D721Med (cell line): ENCODE measurements at places on chromosomes 6 and 20.
A peak's percentile ranks its signal among the peaks of the same experiment; 100 is the strongest.

DNA sequence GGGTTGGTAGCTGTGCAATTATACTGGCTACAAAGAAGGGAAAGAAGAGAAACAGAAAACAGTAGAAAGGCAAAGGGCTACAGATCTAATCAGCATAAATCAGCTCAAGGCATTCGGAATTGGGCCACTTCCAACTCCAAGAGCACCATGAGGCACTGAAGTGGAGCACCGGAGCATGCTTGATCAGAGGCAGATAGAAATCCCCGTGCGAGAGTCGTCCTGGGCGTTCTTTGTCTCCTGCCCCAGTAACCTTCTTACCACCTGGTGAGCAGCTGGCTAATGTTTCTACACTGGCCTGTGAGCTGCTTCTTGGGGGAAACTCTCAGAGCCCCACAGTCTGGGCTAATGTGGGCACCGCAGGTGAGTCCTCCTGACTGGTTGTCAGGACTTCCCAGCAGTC lies 16.7 kb downstream of the NEDD9 start:
- no peak for DNase-seq

DNA sequence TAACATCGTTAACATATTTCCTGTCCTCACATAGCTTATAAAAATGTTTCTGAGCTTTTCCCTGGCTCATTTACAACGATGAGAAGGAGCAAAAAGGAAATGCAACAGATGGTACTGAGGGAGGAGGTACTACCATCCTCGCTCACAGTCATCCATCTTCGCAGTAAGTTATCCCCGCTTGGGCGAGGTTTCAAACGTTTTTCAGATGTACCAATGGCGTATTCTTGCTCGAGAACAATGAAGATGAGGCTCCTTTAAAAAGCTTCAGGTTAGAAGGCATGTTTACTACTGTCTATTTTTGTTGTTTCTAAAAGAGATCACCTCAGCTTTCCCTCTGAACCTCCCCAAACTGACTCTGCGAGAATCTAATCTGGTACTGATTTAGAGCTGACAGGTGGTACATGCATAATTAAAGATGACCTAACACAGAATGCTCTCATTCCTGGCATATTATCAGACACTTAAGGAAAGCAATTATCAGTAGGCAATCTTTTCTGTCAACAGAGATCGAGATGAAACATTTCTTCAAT lies 178.7 kb downstream of the GJA10 start:
- no peak for DNase-seq

DNA sequence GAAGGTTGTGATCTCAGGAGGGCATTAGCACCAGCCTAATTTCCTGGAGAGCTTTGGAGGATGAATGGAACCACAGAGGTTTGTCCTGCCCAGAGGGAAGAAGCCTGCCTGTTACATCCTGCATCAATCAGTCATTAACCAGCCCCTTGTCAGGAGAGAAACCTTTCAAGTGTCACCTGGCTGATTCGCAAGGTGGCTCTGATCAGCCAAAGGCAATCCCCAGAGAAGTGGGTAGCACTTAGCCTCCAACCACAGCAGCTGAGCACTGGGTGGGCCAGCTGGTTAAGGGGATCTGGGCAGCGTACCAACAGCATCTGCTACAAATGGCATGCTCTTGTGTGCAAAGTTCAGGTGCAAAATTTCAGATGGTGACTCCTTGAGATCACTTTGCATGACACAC lies 26.9 kb downstream of the ANKEF1 start:
- no peak for DNase-seq

DNA sequence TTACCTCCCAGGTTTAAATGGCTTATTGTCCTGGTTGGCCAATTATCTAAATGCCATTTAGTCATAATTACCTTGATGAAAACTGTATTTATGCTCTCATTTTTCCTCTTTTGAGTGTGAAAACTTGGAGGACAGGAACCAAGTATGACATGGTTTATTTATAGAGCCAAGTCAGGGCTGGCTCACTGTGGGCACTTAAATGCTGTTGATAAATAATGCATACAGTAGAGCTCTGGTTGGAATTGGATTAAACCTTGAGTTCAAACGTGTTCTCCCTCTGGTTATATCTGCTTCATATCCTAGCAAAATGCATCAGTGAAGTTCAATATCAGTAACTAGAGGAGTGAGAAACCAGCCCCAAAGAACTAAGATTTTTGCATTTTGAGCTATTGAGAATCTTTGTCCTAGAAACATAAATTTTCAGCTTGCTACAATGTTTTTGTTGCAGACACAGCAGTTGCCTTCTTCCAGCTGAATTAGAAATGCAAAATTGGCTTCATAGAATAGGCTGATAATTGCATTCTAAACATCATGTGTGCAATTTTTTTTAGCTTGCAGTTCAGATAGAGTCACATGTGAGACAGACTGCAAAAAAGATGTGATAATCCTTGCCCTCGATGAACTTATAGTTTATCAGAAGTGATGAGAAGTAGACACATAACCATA lies 255.8 kb downstream of the BTBD3 start:
- no peak for DNase-seq

- no peak for DNase-seq
Measured at GRCh38 chr6:168834801-168835200, 393.8 kb downstream of the SMOC2 start.

- DNase-seq: no peak
Measured at GRCh38 chr6:125198398-125198937, 44.9 kb downstream of the TPD52L1 start.

GRCh38 chr20:31822421-31823330 lies 3.5 kb downstream of the MYLK2 start:
- peak; percentile 82 for DNase-seq

DNA sequence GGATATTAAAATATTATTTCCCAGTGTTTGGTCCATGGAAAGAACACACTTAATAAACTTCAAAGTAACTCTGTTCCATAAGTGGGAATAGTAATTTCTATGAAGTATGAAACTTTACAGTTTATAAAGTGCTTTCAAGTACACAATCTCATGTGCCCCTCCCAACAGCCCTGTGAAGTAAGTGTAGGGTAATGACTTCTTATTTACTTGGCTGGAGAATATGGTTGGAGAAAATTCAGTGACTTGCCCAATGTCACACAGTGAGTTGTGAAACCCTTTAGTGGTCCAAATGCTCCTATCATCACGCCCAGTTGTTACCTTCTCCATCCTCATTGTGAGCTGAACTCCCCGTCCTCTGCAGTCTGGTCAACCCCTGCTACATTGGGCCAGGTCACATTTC lies 141.2 kb downstream of the PDE7B start:
- DNase-seq: no peak

DNA sequence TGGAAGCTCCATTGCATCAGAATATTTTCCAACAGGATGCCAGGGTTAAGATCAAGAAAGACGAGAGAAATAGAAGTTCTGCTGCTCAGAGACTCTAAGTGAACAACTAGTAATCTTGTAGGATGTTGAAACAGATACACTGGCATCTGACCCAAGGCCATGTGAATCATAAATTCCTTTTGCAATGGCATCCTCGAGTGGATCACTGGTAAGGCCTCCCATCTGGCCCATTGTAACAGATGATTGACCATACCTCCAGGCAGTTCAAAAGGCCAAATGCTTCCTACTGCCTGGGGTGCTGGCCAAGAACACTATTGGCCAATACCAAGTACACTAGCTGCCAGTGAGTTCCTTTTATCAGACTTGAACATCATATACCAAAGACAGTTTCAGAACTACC lies 9.9 kb upstream of the SLC17A3 start:
- DNase-seq: no peak

DNA sequence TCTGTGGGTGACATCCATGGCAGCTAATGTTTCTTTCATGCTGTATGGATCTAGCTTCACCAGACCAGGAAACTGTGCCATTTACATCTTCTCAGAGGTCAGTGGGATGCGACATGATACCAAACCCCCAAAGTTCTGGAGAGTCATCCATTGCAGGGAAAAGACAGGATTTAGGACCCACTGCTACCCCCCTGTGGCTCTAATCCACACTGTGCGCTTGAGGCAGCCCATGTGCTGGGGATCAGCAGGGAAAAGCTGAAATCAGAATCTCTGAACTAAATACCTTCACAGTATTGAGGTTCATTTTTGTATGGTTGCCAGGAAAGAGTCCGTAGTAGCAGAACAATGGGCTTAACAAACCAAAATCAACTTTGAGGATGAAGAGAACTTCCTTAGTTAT lies 164.4 kb downstream of the TMEM242 start:
- no peak for DNase-seq

- no peak for DNase-seq
Measured at GRCh38 chr6:44272529-44272928, 2.3 kb downstream of the TMEM151B start.

GRCh38 chr20:25299806-25300205 lies 51.9 kb downstream of the PYGB start:
- no peak for DNase-seq

DNA sequence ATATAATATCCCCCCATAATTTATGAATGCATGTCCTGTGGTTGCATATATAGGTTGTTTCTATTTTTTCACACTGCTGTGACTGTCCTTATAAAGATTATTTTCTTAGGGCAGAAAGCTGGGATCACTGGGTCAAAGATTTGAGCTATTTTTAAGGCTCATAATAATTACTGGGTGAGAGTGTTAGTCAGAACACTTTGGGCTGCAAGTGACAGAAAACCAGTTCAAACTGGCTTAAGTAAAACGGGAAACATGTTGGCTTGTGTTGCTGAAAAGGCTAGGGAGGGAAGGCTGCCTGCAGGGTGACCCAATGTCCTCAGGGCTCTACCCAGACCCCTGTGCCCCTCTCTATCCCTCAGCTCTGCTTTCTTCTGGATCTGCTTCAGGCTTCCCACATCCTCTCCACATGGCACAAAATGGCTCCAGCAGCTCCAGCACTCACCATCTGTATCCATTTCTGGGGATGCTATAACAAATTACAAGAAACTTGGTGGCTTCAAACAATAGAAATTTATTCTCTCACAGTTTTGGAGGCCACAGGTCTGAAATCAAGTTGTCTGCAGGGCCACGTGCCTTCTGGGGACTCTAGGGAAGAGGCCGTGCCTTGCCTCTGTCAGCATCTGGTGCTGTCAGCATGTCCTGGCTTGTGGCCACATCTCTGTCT lies 33.1 kb upstream of the MLN start:
- DNase-seq: no peak

GRCh38 chr20:45515147-45515913 lies at the start of gene SPINT3:
Gene SPINT3, minus strand, starts transcription at chr20:45515622. Its CDS starts 14 bp downstream, at chr20:45515608.
- DNase-seq: no peak

- no peak for DNase-seq
Measured at GRCh38 chr20:59334651-59335300, 34.4 kb downstream of the EDN3 start.

DNA sequence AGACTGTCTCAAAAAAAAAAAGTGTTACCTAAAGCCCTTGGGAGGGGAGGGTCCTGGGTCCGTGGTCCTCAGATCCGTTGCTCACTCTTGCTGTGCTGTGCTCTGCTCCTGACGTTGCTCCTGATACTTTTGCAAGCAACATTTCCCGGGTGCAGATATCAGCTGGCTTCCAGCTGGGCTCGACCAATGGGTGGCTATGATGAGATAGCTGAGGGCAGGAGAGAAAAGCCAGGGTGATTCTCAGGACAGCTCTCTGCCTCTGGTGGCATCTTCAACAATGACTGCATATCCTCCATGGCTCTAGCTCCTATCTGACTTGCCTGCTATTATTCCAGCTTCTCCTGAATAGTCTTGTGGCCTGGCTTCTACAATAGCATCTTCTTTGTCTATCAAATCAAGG lies 134.5 kb downstream of the RPS12 start:
- no peak for DNase-seq

GRCh38 chr20:25341716-25342680 lies 48.6 kb downstream of the ABHD12 start:
- DNase-seq: no peak

GRCh38 chr6:94052749-94053148 lies 633.4 kb upstream of the EPHA7 start:
- DNase-seq: no peak

DNA sequence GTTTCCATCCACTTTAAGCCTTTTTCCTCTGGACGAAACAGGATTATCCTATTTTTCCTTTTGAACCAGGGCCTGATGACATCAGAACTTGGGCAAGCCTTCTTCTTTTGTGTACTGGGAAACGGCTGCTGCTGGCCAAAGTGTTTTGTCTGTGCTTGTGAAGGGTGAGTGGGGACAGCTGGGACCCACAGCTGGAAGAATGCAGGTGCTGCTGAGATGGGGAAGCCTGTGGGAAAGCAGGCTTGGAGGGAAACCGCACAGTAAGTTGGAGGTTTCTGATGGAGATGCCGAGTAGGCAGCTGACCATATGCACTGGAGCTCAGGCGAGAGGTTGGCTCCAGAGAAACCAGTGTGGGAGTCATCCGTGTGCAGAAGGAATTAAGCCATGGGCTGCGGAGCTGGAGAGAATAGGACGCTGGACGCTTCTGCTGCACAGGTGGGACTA lies 8.5 kb upstream of the PSMG4 start:
- no peak for DNase-seq

DNA sequence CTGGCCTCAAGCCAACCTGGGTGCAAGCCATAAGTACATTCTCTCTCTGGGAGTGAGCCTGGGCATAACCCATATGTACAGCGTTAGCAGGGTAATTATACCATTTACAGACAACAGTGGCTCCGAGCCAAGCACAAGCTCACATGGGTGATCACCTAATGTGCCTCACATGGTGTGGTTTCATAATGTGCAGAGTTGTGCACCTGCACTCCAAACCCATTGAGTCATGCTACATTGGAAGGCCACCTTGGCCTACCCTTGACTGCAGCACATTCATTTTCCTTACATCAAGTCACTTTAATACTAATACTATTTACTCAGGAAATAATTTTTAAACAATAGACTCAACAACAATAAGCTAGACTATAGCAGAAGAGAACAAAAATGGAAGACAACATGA lies 194.5 kb upstream of the PLN start:
- DNase-seq: no peak

DNA sequence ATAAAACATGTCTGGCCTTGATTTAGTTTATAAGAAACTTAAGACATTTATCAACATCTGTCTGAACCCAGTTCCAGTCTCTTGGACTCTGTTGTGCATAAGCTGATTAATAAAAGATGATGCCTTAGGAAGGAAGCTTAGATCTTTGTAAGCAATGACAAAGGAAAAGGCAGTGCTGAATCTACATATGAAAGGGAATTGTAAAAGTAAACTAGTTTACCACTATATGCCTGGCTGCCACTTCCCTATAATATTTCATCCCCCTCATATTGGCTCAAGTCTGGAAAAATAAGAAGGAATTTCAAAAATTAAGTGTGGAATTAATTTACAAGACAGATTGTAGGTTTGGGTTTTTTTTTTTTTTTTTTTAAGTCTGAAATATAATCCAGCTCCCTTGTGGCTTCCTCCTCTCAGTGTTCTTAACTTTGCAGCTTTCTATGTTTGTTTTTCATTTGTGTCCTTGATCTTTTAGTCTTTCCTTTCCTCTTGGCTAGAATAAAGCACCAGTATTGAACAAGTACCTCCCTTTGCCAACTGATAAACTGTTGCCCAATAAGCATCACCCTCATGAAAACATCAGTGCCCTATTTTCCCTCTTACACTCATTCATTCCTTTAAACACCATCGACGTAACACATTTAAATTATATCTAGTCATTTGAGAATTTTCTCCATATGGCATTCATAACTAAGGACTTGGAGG lies 146.7 kb upstream of the TBX18 start:
- DNase-seq: no peak
